ENCODE measurements at places on chromosomes 13 and 19.

DNA sequence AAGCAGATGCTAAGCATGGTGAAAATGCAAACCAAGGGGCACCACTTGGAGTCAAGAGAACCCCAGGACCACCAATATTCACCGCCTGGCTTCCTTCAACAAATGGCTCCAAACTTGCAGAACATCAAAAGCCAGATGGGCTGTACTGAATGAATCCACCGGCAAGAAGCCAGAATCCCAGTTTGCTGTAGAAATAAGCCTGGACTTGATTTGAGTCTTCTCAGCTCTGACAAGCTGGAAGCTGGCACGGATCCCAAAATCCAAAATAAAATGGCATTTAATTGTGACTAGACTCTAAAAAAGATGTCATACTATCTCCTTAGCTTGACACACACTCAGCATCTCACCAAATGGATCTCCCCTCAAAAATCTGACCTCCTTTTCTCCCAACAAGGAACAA is 11.9 kb downstream of the EFNB2 start:
- no peak for DNase-seq

DNA sequence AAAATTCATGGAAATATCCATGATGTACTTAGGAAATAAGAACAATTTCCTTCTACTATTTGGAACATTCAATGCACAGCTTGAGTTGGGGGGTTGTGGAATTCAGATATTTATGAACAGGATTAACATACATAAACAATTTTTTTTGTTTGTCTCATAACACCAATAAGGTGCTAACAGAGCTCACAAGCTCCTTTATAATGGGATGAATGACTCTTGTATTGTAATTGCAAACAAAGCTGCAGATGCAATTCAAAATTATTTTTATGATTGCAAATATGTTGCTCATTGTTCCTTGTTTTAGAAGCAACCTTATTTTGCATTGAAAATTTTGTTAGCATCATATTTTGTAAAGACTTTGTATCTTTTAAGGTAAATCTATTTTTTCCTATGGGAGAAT is 265.7 kb downstream of the PCDH17 start:
- no peak for DNase-seq

GRCh38 chr19:4071610-4072009 is 4.9 kb upstream of the ZBTB7A start:
- DNase-seq: no peak

- no peak for DNase-seq
Measured at GRCh38 chr13:79485014-79485811, 4.3 kb downstream of the NDFIP2 start.

GRCh38 chr13:21475115-21475514 is 16.0 kb upstream of the ZDHHC20 start:
- DNase-seq: no peak

- DNase-seq: no peak
Measured at GRCh38 chr13:98548230-98548629, 28.7 kb downstream of the STK24 start.

DNA sequence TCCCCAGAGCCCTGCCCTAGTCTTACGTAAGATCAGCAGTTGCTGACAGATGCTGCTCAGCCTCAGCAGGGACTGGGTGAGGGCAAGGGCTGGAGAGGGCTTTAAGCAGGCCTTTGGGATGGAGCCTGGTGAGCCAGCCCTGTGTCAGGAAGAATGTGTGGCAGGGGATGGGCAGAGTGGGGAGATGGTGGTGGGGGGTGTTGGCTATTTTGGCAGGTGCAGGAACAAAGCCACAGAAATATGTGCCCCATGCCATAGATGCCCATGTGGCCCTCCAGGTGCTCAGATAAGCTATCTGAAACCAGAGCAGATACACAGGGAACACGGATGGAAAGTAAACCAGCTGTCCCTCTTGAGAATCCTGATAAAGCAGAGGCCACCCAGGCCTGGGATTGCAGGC is 1325.0 kb downstream of the UQCRFS1 start:
- no peak for DNase-seq

GRCh38 chr13:76622315-76623040 is 263.7 kb downstream of the KCTD12 start:
- DNase-seq: no peak

DNA sequence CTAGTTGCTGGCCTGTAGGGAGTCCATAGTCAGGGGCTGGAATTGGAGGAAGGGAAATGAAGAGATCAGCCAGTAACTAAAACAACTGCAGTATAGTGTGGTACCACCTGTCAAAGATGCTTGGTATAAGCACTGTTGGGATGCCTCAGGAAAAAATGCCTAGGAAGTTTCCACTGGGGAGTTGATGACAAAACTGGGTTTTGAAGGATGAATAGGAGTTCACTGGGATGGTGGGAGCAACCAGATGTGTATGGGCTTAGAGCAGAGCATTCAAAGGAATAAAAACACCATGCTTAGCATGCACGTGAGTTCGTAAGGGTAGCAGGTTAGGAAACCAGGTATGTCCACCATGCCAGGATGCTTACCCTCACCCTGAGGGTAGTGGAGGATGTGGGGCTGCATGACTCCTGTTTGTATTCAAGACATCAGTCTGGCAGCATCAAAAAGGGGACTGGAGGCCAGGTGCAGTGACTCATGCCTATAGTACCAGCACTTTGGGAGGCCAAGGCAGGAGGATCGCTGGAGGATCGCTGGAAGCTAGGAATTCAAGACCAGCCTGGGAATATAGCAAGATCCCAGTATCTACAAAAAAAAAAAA is 7.1 kb downstream of the CATSPERD start:
- DNase-seq: no peak

GRCh38 chr13:36875961-36876360 is 44.1 kb downstream of the SMAD9 start:
- no peak for DNase-seq

DNA sequence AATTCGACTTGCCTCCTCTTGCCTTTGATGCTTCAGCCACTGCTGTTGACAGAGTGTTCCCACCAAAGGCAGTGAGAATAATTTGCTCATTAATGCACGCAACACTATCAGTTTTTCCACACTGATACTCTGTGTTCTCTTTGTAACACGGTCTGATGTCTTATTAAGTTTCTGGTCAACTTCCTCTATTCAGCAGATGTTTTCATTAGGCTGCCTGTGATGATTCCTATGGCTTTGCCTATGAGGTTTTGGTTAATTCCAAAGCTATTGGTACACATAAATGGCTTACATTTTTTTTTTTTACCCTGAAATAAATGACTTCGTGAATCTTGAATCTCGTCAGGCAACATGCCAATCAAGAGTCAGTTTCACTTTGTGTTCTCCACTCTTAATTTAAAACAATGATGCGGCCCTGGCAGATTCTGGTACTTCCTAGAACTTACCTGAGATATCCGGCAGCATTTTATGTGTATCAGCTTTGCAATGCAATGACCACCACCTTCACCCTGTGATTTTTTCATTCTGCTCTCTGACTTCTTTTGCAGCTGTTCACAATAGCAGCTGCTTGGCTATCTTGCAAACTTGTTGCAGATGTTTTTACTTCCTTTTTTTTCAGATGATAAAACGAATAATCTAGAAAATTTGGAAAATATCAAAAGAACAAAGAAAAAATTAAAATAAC is 27.5 kb upstream of the KL start:
- no peak for DNase-seq

- DNase-seq: no peak
Measured at GRCh38 chr19:42174958-42175734, 42.3 kb downstream of the DEDD2 start.

DNA sequence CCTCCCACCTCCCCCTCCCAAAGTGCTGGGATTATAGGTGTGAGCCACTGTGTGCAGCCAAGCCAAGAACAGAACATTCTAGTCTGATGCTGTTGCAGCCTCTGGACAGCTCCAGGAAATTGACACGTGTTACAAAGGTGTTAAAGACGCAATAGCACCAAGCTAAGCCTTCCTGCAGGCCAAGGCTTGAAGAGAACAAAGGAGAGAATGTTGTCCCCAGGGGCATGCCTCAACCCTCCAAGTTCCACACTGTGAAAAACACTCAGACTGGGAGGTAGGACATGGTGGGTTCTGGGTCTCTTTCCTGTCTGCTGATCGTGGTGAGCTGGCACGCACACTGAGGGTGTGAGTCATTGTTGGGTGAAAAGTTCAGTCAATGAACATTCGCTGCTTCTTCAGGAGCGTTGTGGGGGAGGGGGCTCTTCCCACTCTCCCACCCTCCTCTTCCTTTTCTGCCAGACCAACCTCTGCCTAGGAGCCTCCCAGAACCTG is 5.3 kb upstream of the PTPRS start:
- no peak for DNase-seq

- DNase-seq: no peak
Measured at GRCh38 chr13:73809561-73809960, 324.6 kb downstream of the KLF12 start.

DNA sequence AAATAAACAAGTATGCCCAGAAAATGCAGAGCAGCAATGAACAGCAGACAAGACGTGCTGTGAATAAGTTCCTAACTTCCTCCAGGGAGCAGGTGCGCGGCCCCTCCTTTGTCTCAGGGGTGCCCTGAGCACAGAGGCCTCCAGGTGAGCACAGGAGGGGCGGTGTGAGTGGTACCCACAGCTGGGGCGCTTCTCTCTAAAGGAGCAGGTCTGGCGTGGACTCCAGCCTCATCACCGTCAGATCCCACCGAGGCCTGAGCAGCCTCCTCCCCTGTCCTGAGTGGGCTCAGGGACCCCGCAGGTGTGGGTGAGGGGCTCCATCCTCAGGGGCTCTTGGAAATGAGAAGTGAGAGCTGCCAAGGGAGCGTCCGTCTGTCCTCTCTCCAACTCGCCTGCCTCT is 3.2 kb downstream of the LILRA5 start:
- no peak for DNase-seq

GRCh38 chr13:70623239-70623638 is 515.0 kb upstream of the KLHL1 start:
- no peak for DNase-seq

DNA sequence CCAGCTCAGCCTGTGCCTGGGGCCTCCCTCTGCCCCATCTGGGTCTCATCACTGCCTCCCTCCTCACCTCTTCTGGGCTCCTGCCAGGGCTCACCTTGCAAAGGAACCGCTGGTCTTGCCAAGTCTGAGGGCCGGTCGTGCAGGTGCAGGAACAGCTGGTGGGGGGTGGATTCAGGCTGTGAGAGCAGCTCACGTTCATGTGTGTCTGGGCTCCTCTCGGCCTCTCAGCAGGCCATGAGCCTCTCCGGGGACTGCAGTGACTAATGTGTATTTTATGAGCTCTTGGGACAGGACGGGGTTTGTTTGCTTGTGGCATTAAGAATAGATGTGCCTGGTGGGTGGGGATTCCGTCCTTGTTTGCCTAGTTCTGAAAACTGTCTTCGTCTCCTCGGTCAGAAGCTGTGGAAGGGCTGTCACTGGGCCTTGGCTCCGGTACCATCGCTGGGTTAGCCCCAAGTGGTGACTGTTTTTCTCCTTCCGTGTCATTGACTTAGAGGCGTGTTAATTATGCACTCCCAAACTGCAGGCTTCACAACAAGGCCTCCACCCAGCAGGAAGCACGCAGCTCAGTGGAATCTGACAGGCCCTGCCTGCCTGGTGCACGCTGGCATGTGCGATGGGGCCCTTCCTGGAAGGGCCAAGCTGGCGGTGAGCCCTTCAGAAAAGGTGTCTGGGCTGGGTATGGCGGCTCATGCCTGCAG is 77.6 kb downstream of the KDM4B start:
- no peak for DNase-seq

- no peak for DNase-seq
Measured at GRCh38 chr19:30034321-30034720, 92.3 kb downstream of the URI1 start.

DNA sequence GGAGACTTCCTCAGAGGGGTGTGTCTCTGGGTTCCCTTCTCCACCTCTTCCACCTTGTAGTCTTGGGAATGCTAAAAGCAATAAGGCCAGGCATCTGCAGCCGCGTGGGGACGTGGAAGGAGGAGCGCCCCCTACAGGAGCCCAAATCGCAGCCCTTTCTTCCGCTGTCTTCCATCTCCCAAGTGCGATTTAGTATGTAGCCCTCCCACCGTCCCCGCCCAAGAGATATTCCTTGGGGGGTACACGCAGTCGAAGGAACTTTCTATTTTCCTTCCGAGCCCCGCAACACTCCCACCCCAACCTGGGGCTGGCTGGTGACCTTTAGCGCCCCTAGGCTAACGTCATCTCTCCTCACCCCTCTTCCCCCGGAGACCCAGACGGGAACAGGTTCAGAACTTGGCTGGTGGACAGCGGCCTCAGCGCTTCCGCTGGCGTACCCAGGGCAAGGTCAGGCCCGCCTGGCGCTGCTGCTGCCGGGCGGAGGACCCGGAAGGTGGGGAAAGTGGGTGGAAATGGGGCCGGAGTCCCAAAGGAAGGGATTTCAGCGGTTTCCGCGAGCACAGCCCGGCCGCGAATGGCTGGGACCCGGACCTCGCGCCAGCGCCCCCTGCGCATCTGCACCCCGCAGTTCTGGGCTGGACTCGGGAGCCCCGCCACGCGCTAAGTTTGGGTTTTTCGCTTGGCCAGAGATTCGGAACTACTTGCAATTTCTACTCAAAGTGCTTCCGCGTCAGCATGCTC is 2.1 kb upstream of the PCDH8 start:
- peak; percentile 75 for DNase-seq

GRCh38 chr19:51025809-51026553 is 435 bp downstream of the KLK11 start:
- no peak for DNase-seq

DNA sequence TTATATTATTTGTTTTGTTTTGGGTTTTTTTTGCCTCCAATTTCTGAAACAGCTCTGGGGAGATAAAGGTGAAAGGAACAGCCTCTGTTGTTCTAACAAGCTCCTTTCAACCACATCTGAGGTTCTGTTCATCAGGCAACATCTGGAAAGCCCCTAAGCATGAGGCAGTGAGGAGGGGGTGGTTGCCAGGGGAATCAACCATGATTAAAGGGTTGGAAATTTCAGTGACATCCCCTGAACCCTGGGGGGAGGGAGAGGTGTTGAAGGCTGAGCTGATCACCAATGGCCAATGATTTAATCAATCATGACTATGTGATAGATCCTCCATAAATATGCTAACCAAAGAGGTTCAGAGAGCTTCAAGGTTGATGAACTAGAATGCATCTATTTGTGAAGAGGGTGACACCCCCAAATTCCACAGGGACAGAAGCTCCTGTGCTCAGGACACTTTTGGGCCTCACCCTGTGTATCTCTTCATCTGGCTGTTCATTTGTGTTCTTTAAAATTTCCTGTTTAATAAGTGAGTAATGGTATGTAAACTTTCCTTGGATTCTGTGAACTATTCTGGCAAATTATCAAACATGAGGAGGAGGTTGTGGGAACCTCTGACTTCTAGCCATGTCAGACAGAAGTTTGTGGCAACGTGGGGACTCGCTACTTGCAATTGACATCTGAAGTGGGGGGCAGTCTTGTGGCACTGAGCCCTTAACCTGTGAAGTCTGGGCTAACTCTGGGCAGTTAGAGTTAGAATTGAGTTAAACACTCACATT is 221.3 kb downstream of the NHLRC3 start:
- DNase-seq: peak; percentile 24

GRCh38 chr19:49097453-49098288 is 12.4 kb downstream of the SNRNP70 start:
- no peak for DNase-seq

Data from GM06990 (cell line).